ENCODE measurements at places on chromosomes 11 and 22.

GRCh38 chr22:36540867-36541642 is 12.1 kb upstream of the EIF3D start:
- no peak for DNase-seq

DNA sequence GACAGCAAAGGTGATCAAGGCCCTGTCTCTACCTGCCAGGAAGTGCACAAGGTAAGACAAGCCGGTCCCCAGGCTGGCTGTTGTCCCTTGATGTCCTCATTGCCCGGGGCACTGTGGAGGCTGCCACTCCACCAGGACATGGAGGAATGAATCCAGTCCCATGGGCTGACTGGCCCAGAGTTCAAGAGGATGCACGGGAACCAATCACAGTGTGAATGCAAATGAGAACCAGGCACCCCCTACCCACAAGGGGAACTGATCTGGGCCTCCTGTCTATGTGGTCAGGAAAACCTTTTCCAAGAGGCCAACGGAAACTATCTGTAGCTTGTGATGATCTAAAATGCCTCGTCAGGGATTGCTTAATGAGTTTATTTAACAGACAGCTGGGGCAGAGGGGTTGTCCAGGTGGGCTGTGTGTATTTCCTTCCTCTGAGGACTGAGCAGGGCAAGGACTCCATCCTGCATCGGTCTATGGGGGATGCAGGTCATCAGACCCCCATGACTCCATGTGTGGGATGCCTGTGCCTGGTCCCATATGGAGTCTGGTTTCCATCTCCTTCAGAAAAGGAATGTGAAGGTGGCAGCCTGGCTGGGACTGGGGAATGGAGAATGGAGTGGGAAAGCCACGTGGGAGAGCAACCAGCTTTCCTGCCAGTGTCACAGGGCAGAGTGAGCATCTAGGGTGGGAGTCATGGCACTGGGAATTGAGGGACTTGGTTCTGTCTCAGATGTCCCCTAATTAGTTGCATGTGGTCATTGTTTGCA is 60.5 kb downstream of the CD82 start:
- DNase-seq, result peak; percentile 29

DNA sequence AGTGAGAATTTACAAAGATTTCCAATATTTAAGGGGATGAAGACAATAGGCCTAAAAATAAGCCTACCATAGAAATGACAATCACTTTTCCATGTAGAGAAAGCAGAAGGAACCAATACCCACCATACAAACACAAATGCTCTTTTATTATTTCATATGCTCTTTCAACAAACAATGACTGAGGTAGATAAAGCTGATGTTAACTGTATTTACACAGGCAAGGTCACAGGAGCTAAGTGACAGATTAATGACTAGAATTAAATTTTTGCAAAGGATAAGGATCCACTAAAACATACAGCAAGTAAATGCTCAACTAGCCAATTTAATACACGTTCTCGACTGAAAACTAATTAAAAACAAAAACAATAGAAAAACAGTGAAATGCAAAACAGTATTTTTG is 34.2 kb downstream of the PICALM start:
- DNase-seq, result no peak

GRCh38 chr22:23791738-23792645 is 5.2 kb downstream of the SMARCB1 start:
- no peak for DNase-seq

- DNase-seq, result no peak
Measured at GRCh38 chr11:94751218-94751609, 16.9 kb upstream of the AMOTL1 start.

- no peak for DNase-seq
Measured at GRCh38 chr11:106152824-106153223, 75.4 kb downstream of the AASDHPPT start.

GRCh38 chr11:61418136-61418535 is 11.6 kb downstream of the CPSF7 start:
- DNase-seq, result no peak

GRCh38 chr22:43018615-43019014 is 3.7 kb upstream of the PACSIN2 start:
- DNase-seq, result no peak

GRCh38 chr11:115499891-115500290 is 4.3 kb downstream of the CADM1 start:
- no peak for DNase-seq

DNA sequence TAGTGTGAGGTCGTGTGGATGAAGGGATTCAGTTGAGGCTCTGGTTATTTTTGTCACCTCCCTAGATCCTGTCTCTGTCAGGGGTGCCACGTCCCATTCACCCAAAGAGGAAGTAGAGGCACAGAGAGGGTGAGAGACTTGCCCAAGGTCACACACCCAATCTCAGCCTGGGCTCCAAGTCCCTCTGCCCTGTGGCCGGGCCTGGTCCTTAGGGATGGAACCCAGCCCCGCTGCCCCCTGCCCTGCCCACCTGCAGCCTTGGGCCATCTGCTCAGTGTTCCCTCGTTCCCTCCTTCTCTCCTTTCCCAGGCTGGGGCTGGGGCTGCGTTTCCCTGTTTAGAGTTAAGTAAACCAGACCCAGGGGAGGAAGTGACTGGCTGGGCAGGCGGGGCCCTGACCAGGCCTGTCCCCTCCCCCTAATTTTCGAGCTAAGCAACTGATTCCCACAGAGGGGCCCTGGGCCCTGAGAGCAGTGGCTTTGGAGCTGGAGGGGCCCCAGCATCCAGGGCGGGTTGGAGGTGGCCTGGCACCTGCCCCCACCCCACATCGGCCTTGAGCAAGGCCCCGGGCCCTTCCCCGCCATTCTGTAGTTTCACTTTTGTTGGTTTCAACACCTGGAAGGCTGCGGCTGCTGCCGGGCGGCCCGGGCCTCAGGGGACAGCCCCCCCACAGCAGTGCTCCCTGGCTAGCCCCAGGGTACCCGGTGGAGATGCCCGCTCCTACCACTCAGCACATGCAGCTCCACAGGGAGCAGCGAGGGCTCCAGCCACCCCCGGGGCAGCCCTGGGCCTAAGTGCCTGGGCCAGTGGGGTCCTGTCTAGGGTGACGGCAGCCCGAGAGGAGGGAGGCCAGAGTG is 1.5 kb downstream of the TCIRG1 start:
- peak; percentile 54 for DNase-seq

GRCh38 chr22:42439821-42440674 is 7.8 kb upstream of the NFAM1 start:
- DNase-seq, result peak; percentile 58

DNA sequence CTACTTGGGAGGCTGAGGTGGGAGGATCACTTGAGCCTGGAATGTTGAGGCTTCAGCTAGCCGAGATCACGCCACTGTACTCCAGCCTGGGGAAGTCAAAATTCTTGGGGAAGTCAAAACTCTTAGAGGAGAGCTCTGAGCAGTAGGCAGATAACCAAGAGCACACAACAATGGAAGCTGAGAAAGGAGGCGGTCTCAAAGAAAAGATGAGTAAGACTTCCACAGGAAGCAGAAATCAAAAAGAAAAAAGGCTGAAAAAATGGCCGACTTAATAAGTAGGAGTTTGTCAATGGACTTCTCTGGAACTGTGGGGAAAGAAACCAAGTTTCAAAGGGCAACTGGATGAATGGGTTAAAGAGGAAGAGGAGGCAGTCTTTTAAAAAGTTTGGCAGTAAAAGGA is 32.1 kb downstream of the RAB30 start:
- no peak for DNase-seq

DNA sequence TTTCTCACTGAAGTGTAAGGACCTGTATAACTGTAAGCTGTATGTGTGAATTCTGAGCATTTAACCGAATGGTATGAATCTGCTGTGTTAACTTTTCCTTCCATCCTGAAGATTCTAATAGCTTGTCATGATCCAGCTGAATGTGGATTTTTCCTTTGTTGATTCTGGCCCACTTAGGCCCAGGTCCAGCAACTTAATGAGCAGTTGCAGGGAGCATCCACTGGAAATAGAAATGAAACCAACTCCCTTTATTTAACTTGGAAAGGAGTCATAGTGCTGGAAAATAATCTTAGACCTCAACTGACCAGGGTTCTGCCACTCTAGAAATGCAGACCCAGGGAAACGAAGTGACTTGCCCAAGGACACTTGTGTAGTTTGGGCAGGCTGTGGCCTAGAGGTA is 142.3 kb upstream of the MTNR1B start:
- no peak for DNase-seq

DNA sequence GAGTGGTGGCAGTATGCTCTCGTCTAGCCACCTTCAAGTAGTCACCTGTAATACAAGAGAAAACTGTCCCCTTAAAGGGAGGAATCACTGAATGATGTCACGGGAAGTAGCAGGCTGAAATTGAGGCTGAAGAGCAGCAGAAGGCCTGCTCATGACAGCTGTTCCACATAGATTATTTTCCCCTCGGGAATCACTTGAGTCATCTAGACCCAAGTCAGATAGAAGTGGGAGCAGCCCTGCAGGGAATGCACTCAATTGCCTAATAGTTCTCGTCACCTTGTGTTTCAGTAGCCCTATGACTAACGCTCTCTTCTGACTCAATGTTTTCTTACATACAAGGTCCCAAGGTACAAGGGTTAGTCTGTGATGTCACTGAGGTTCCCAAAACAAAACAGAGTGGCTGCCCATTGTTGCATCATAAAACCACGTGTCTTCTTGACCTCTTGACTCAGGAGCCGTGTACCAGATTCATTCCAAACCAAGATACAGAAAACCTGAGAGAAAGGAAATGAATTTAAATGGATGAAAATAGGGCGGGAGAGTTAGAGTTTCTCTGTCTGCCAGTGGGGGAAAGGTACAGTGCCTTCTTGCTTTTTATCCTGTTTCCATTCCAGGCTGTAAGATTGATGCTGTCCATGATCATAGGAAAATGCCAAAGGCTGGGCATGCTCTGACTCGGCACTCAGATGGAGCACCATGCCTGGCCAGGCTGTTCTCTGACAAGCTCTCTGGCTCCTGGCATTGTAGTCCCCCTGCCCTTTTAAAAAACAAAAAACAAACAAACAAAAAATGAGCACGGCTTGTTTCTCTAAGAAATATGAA is 21.6 kb upstream of the C11orf96 start:
- DNase-seq, result no peak

- no peak for DNase-seq
Measured at GRCh38 chr11:863023-863909, 20.6 kb downstream of the TSPAN4 start.

GRCh38 chr11:111283945-111284481 is 14.3 kb upstream of the POU2AF3 start:
- no peak for DNase-seq

DNA sequence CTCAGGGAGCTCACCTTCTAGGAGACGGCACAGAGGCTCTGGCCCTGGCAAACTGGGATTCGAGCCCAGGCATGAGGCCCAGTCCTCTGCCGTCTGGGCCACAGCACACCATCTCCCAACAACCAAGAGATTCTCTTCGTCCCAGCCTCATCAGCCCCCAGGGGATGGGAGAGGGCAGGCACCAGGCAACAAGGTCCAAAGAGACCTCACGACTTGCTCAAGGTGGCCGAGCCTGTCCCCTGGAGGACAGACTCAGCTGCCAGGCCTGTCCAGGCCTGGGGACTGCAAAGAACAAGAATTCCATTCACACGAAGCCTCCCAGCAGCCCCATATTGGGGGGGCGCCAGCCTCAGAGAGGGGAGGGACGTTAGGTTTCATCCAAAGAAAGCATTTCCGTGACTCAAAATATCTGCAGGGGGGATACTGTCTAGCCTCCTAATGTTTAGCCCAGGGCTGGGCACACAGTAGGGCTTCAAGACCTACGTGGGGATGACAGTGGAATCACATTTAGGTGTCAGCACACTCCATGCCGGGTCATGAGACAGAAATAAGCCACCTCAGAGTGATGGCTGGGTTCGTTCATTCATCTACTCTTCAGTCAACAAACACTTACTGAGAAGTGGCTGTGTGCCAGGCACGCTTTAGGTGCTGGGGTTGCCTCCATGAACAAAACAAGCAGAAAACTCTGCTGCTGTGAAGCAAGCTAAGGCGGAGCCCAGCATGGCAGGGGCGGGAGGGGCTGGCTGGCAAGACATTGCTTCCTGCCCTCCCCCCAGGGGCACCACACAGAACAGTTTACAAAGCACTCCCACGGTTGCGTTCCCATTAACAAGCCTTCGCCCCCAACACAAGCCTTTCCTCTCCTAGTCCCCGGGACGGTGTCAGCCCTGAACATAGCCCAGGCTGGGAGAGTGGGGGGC is 1.2 kb downstream of the CARNS1 start:
- DNase-seq, result no peak

- DNase-seq, result no peak
Measured at GRCh38 chr11:86782742-86783141, 17.6 kb upstream of the PRSS23 start.

DNA sequence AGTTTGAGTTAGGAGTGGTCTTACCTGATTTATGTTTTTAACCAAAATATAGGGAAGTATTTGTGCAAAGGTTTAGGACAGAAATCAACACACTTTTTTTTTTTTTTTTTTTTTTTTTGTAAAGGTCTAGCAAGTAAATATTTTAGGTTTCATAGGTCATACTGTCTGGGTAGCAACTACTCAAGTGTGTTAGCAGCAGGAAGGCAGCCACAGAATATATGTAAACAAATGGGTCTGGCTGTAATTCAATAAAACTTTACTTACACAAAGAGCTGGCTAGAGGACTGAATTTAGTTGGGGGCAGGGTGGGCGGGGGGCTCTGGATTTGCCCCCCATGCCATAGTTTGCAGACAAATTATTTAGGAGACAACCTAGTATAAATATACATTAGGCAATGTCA is 510.4 kb downstream of the NELL1 start:
- no peak for DNase-seq

DNA sequence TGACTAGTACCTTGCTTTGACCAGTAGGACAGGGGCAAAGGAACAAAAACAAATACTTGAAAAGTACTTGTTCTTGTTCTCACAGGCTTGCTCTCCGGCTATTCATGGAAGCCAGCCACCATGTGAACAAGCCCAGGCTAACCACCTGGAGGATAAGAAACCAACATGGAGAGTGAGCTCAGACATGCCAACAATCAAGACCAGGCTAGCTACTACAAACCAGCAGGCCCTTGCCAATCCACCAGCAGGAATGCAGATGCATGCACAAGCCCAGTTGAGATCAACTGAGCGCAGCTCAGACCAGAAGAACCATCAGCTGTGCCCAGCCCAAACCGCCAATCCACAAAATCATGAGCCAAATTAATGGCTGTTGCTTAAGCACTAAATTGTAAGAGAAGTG is 180.1 kb upstream of the ISX start:
- DNase-seq, result no peak

DNA sequence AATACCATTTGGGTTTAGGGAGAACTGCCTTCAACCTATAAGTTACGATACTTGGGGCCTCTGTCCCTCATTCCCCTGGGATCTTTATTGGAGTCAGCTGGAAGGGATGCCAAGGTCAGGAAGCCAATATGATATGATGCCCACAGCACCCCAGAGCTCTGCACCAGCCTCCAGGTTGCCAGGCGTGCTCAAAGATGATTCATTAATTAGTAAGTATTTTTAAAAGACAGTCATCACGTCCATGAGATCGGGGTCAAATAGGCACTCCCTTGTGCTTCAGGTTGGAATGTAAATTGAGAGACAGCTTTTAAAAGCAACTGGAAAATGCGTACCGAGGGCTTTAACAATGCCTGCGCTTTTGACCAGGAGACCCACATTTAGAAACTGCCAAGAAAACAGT is 57.0 kb upstream of the CD5 start:
- no peak for DNase-seq

DNA sequence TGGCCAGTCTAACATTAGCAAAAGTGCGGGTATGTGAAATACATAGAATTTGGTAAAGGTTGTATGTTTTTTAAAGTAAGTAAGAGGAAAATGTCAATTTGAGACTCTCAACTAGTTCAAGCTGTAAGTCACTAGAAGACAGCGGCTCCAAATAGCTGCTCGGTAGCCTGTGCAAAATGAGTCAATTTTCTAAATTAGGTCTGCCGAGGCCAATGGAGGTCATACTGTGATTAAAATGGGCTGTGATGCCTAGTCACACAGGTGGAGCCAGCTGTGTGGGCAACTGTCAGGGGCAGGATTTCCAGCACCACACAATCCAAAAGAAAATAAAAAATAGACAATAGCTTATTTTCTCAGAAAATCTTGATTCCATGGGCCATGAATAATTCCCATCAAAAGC is 32.3 kb downstream of the KCNA4 start:
- no peak for DNase-seq

Measured in Kasumi-1 (cell line).